Stimulated activated CD4-positive, alpha-beta T cell treated with anti-CD3 and anti-CD28 coated beads, Interleukin-2, amount 100 ng/mL, for 48 hours (primary cell): ENCODE measurements at places on chromosomes 3 and 15.

DNA sequence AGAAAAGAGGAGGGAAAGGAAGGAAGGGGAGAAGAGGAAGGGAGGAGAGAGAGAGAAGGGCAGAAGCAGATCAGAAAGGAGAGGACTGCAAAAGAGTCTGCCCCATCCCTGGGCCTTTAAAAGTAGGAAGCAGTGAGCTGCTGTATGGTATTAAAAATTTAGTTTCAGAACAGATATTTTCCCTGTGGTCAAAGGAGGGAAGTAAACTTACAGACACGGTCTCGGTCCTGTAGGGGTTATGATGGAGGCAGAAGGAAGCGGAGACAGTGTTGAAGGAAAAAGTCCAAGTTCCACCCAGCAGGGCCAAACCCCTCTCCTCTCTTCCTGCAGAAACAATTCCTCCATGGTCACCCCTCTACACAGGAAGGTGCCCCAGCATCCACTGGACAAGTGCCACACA, 122.0 kb upstream of the PROK2 start:
- DNase-seq = no peak

DNA sequence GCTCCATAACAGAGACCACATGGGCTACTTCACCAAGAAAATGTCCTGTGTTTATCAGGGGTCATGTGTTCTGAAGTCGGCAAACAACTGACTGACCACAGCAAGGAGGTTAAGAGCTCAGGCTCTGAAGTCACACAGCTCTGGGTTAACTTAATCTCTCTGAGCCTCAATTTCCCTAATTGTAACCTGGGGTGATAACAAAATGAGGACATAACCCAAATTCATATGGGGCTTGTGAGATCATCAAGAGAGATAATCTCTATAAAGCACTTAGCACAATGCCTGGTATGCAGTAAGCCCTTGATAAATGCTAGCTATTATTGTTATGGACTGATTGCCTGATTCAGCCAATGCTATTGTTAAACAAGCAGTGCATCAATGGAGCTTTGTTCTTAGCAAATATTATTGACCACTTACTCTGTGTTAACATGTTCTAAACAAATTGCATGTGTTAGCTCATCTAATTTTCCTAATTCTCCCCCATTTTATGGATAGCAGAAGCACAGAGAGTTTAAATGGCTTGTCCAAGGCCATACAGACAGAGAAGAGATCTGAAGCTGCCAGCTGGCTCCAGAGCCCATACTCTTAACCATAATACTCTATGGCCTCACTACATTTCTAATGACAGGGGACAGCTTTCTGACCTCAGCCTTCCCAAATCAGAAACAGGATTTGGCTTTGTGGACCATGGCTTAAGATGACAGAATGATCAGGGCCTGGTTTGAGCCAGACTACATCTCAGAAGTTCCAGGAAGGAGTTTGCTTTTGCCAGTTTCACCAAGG, 78.3 kb downstream of the SHQ1 start:
- no peak for DNase-seq

DNA sequence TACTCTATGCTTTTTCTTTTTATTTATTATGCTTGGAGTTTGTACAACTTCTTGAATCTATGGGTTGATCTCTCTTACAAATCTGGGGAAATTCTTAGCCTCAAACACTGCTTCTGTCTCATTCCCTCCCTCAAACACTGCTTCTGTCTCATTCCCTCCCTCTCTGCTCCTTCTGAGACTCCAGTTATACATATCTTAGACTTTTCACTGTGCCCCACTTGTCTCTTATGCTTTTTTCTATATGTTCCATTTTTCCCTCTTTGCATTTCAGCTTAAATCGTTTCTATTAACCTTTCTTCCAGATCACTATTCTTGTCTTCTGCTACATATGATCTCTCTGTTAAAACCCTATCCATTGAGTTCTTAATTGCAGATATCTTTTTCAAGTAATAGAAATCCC, 50.4 kb downstream of the RFTN1 start:
- DNase-seq = no peak

- DNase-seq = no peak
Measured at GRCh38 chr3:23209747-23210487, 6.8 kb downstream of the UBE2E2 start.

GRCh38 chr3:196938124-196938523, 4.2 kb downstream of the NCBP2 start:
- no peak for DNase-seq

- peak; percentile 57 for DNase-seq
Measured at GRCh38 chr3:46848271-46849044, 14.8 kb downstream of the MYL3 start.

DNA sequence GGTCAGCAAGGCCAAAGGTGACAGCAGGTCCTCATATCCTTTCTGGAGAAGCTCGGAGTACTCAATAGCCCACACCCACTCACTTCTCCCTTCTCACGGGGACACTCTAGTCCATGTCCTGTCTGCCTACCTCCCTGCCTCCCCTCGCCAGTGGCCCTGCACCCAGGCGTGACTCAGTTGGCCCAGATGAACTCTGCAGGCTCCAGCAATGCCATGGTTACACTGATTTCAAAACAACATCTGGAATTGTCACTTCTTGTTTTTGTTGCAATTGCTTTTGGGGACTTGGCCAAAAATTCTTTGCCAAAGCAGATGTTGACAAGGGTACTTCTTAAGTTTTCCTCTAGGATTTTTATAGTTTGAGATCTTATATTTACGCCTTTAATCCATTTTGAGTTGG, 13.0 kb downstream of the IL16 start:
- no peak for DNase-seq

DNA sequence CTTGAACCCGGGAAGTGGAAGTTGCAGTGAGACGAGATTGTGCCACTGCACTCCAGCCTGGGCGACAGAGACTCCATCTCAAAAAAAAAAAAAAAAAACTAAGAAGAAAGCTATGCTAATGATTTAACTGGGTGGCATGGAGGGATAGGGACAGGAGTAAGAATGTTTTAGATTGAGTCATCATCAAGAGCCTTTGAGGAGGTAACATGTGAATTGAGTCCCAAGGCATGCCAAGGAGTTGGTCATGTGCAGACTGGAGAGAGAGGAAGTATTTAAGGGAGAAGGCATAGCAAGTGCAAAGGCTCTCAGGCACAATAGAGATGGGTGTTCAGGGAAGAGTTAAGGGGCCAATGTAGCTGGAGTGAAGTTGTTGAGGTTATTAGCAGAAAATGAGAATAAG, 9.1 kb downstream of the BNC1 start:
- no peak for DNase-seq

GRCh38 chr15:72482275-72482674, 8.1 kb downstream of the ARIH1 start:
- DNase-seq = no peak

DNA sequence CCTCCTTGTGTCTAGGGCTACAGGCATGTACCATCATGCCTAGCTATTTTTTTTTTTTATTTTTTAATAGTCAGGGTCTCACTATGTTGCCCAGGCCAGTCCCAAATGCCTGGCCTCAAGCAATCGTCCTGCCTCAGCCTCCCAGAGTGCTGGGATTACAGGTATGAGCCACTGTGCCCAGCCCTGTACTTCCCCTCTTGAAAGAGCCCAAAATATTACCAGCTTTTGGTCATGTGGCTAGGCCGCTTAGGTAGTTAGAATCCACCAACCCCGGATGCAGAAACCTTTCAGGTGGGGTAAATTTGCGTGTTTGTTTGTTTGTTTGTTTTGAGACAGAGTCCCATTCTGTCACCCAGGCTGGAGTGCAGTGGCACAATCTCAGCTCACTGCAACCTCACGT, 132.8 kb upstream of the C2CD4B start:
- no peak for DNase-seq

- no peak for DNase-seq
Measured at GRCh38 chr3:121793078-121793477, 41.8 kb downstream of the IQCB1 start.

DNA sequence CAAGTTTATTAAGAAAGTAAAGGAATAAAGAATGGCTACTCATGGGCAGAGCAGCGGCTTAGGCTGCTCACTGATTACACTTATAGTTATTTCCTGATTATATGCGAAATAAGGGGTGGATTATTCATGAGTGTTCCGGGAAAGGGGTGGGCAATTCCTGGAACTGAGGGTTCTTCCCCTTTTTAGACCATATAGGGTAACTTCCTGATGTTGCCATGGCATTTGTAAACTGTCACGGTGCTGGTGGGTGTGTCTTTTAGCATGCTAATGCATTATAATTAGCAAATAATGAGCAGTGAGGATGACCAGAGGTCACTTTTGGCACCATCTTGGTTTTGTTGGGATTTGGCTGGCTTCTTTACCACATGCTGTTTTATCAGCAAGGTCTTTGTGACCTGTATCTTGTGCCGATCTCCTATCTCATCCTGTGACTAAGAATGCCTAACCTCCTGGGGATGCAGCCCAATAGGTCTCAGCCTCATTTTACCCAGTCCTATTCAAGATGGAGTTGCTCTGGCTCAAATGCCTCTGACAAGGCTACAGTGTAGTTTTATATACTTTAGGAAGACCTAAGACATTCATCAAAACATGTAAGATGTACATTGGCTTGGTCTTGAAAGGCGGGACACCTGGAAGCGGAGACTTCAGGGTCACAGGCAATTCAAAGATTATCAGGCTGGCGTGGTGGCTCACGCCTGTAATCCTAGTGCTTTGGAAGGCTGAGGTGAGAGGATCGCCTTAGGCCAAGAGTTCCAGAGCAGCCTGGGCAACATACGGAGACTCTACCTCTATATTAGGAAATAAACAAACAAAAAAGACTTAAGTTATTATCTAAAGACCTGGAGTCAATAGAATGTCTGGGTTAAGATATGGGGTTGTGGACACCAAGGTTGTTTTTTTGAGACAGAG, 3.2 kb upstream of the BLOC1S6 start:
- no peak for DNase-seq

GRCh38 chr15:67884514-67885174, 44.8 kb upstream of the RNU6-1 start:
- DNase-seq = peak; percentile 36

GRCh38 chr3:68706536-68706935, 225.8 kb downstream of the TAFA4 start:
- no peak for DNase-seq

- no peak for DNase-seq
Measured at GRCh38 chr15:47003568-47003967, 713.7 kb upstream of the SEMA6D start.

GRCh38 chr3:72591522-72592421, 256.5 kb downstream of the SHQ1 start:
- no peak for DNase-seq

- no peak for DNase-seq
Measured at GRCh38 chr3:122390665-122391064, 6.7 kb downstream of the FAM162A start.

DNA sequence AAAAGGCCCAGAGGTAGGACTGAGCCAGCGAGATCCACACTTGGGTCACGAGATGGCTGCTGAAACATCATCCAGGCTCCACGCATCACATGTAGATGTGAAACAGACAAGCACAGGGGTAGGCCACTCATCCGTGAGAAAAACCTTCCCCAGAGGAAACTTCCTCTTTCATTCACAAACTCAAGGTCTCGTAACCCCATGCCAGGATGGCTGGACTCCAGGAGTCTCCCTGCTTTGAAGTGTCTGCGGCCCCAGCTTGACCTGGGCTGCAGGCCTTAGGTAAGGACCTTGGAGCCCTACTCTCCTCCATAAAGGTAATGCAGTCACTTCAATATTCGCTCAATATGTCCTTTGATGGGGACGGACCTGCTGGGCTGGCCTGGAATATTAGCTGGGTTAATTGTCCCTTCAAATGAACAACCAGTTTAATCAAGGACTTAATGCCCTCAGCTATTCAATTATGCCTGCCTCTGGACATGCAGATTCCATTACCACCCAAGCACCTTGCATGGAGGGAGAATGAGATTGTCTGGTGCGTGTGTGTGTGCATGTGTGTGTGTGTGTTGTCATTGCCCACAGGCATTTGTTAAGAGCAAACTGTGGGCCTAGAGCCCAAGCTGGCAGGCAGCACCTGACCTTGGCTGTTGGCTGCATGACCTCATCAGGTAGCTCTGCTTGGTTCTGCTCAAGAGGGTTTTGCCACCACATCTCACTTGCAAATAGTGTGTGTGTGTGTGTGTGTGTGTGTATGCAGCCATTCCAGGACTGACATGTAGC, 186.9 kb upstream of the TLE3 start:
- no peak for DNase-seq

DNA sequence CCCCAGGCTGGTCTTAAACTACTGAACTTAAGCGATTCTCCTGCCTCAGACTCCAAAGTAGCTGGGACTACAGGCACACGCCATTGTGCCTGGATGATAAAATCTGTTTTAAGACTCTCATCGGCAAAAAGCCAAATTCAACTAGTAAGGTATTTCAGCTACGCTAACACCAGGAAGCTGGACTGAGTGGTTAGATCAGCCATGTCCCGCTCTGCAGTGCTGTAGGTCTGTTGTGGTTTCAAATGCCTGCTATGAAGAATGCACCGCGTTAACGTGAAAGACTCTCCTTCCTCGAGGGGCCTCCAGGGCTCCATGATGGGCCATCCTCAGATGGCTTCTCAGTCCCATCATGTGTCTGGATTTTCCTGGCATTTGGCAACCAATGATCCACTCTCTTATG, 70.2 kb downstream of the PCOLCE2 start:
- DNase-seq = no peak

DNA sequence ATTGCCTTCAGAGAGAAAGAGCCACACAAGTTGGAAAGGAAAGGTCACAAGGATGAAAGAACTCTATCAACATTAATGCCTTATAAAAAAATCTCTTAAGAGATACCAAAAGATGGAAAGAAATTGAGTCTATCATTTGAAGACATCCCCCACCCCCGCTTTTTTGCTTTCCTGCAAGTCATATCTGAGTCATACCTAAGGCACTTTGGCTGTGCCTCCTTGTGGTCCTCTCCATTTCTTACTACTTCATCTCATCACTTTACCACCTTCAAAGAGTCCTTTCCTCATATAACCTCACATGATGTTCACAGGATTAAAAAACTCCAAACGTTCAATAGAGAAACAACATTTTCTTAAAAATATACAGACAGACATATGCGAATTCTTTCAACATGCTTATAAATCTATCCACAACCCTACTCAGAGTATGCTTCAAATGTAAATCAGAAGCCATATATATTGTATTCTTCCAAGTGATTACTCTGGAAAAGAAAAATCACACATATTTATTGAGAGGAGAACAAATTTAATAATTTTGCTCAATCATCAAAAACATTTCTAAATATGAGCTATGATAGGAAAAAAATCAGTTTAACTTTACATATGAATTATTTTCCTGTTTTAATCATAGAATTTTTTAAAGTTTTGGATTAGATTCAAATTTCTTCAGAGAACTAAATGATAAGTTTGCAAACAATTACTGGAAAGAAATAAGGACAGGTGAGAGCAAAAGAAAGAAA, 1003.9 kb upstream of the CFAP20DC start:
- DNase-seq = no peak

- DNase-seq = no peak
Measured at GRCh38 chr3:152384412-152384811, 115.7 kb downstream of the MBNL1 start.
